SHP77 treated with DMSO at 0.1 percent for 48 hours (cell line): ENCODE measurements at places on chromosomes 2 and 18.
A peak's percentile ranks its signal among the peaks of the same experiment; 100 is the strongest.

DNA sequence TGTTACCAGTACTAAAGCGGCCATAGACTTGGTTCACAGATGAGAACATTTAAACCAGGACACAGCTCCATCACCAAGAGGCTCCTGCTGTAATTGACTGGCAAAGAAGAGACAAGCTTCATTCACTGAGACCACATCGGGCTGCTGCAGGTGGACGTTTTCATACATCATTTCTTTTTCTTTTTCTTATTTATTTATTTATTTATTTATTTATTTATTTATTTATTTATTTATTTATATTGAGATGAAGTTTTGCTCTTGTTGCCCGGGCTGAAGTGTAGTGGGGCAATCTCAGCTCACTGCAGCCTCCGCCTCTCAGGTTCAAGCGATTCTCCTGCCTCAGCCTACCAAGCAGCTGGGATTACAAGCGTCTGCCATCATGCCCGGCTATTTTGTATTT, 33.6 kb upstream of the PDCL3 start:
- DNase-seq = no peak

- no peak for DNase-seq
These were observed 59.3 kb upstream of the RFX8 start for GRCh38 chr2:101534149-101534611.

- DNase-seq = no peak
These were observed 52.9 kb downstream of the REL start for GRCh38 chr2:60934165-60934722.

GRCh38 chr2:23404426-23404825, 19.4 kb downstream of the KLHL29 start:
- peak; percentile 77 for DNase-seq

DNA sequence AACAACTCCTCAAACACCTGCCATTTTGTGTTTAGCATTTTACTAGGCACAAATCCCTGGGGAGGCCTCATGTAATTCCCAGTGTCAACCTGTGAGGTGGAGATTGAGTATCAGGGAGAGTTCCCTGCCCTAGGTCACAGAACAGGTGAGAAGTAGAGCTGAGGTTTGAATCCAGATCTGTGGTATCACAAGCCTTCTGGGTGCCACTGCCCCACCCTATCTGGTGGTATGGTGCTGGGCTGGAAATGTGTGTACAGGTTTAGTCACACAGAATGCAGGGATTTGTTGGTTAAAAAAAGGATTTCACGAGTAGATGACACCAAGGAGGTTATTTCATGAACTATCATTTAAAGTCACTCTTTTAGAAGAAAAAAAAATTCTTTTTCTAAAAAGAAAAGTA, 35.7 kb upstream of the PKDCC start:
- no peak for DNase-seq

DNA sequence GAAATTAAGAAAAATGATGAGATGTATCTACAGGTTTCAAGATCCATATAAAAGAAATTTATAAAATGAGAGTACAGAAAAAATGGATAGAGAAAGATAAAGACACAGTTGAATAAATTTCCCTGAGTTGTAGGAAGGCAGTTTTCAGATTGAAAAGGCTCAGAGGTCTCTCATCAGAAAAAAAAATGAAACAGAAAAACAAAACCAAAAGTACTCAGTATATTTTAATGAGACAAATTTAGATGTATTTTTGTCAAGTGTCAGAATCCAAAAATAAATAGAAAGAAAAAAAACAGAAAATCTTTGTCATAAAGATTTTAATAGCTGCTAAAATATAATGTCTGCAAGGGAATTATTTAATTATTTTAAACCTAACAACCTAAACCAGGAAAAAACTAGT, 520.5 kb downstream of the KCNJ3 start:
- no peak for DNase-seq

DNA sequence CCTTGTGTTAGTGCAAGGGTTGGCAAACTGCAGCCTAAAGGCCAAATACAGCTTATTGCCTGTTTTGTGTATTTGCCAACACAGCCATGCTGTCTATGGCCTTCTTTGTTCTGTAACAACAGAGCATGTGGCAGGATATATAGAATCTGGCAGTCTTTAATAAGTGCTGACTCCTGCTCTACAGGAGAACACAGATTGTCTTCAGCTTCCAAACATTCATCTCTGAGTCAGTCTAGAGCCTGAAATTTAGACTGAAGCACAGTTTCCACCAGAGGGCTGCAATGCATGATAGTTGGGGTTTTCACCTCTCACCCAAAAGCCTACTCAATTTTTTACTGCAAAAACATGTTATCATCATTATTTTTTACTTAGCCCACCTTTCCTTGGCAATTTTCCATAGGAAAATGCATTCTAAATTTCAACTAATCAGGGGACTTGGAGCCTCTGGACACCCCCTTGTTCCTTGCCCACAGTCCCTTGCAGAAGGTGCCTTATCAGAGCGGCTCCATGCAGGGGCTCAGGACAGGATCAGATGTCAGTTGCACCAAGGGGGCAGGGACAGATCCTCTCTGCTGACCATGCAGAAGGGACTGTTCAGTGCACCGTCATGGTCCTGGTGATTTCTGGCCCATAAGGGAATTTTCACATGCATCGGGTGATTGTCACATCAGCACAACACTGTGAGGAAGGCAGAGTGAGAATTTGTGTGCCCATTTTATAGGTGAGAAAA, 12.4 kb downstream of the IL37 start:
- DNase-seq = no peak

DNA sequence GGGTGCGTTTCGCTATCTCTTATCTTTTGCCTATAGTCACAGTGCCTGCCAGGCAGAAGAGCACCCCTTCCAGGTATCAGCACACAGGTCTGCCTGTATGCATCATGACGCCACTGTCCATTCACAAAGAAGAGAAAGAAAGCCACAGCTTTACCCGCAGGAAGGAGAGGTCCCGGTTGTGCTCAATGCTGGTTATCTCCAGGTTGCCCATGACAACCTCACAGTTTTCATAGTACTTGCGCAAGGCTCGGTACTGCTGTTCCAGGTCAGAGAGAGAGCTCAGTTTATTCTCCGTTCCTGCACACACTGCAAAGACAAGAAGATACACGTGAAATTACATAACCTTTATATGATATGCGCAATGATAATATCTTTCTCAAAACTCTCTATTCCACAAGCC, 414.0 kb downstream of the ERBB4 start:
- peak; percentile 47 for DNase-seq

DNA sequence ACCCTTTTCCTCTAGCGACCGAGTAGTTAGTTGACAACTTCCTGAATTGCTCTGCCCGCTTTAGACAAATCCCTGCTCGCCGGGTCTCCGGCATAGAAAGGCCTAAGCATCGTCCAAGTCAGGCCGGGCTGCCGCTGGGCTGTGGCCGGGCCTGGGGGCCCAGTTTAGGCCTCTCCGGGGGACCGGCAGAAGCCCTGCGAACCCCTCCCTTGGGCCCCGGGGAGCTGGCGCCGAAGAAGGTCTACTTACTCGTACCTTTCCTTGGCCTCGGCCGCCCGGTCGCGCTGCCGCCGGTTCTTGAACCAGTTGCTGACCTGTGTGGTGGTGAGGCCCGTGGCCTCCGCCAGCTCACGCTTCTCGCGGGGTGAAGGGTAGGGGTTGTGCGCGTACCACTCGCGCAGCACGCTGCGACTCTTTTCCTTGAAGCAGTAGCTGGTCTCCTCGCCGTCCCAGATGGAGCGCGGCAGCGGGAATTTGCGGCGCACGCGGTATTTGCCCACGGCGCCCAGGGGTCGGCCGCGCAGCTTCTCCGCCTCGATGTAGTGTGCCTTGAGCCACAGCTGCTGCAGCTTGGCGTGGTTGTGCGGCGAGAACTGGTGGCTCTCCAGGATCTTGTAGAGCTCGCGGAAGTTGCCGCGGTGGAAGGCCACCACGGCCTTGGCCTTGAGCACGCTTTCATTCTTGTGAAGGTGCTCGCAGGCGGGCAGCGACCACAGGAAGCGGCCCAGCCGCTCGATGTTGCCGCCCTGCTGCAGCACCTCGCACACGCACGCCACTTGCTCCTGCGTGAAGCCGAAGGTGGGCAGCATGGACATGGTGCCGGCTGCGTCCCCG, 739 bp downstream of the SIX2 start:
- DNase-seq = peak; percentile 12

- DNase-seq = no peak
These were observed 100.9 kb upstream of the TNP1 start for GRCh38 chr2:216960671-216961268.

DNA sequence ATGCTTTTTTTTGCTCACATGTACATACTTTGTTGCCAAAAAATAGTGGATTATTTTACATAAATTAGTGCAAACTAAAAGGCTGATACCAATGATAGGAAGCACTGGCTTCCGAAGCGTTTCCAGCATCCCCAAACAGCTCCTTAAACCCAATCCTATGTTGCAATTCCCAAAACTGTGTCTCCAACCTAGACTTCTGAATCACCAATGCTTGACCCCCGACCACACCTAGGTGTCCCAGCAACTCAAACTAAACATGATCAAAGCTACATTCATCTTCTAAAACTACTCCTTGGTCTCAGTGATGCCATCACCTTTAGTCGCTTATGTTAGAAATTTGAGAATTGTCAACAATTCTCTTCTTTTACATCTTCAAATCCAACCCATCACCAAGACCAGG, 13.4 kb downstream of the ATP8B1 start:
- DNase-seq = no peak
